ENCODE measurements at places on chromosomes 7 and 10.
A peak's percentile ranks its signal among the peaks of the same experiment; 100 is the strongest.

DNA sequence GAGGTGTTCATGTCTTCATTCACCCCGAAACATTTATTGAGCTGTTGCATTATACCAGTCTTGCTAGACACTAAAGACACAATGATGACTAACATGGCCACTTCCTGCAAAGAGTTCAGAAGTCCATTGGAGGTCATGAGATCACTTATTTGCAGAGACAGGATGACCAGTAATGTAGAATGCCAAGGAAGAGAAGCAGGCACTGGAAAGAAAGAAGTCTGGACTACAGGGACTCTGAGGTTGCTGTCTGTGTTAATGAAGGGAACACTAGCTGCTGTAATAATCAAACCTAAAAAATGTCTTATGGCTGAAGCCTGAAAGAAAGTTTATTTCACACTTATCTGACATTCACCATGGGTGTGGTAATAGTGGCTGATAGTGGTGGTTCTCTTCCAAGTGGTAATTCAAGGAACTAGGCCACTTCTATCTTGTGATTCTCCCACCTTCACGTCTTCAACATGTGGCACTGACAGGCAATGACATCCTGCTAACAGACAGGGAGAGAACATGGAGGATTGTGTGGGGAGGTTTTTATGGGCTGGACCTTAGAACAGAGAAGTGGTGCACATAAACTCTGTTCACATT is 89.2 kb upstream of the MKLN1 start:
- peak; percentile 96 for DNase-seq

GRCh38 chr7:77903597-77903996 is 105.0 kb downstream of the PHTF2 start:
- DNase-seq, result no peak

DNA sequence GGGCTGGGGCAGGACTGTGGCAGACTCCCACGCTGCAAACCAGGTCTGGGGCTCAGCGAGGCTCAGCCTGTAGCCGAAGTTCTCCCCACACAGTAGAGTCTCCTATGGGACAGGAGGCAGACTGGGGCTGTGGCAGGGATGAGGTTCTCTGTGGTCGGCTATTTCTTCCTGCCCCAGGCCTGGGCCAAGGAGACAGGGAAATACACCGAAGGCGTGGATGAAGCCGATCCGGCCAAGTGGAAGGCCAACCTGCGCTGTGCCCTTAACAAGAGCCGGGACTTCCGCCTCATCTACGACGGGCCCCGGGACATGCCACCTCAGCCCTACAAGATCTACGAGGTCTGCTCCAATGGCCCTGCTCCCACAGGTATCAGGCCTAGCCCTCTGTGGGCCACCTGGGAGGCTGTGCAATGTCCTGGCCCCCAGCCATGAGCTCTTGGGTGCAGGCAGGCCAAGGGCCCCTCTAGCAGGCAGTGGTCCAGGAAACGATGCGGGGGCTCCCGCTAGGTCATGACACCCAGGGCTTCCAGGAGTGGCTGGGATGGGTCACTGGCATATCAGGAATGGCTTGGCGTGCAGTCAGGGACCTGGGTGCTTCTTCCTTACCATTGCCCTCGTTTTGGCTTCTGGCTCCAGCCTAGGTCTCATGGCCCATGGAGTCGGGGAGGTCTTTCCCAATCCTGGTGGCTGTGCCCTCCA is 8.1 kb downstream of the IRF5 start:
- DNase-seq, result no peak

DNA sequence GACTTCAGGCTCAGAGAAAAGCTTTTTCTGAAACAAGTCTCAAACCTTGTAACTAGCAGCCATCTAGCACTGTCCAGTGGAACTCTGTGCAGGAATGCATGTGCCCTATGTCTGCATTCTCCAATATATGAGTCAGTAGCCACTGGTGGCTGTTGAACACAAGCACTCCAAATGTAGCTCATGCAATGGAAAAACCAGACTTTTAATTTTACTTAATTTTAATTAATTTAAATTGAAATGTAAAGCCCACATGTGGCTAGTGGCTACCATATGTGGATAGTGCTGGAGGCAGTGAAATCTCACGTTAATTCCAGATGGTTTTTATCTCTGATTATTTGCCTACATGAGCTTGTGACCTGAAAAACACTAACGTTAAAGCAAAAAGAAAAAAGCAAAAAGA is 225.1 kb downstream of the GATA3 start:
- peak; percentile 75 for DNase-seq

- DNase-seq, result peak; percentile 93
Measured at GRCh38 chr7:108004220-108005142, 1.5 kb upstream of the LAMB1 start.

- DNase-seq, result peak; percentile 64
Measured at GRCh38 chr7:93902777-93903423, 3.5 kb upstream of the GNGT1 start.

DNA sequence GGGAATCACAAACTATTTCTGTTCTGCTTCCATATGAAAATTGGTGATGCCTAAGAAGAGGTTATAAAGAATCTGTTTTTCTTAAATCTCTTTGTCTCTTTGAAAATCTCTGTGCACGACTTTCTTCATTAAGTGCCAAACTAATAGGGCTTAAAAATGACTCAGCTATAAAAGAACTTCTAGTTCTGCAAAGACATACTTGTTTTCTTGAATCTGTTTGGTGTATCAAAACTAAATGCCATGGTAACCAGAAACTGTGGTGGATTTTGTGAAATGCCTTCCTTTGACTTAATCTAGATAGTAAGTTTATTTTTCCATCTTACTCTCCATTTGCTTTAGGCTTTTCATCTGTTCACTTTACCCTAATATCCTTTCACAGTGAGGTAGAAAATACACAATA is 417.8 kb downstream of the PARD3 start:
- DNase-seq, result peak; percentile 53

DNA sequence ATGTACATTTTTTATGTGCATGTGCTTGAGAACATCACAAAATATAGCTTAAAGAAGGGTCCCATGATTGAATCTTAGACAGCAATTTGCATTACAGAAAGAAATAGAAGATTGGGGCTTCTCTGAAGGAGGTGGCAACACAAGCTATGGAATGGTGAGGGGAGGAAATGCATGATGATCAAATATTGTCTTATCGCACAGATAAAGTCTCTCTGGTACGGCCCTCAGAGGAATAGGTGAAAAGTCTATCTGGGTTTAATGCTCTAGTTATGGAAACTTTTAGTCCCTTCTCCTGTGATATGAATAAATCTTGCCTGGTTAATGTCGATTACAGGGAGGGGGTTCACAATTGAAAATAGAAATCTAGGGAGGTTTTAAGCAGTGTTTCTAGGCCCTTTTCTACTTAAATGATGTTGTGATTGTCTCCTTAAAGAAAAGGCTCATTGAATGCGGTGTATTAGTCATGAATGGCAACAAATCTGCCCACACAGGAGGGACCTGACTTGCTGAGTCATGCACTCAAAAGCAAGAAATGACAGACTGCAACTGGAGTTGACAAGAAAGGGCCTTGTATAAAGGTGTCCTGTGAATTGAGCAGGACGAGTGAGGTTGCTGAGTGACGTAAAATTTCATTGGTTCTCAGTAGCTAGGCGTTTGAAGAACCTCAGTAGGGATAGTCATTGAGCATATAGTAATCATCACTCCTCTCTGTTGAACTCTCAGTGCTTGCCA is 133.4 kb upstream of the CSTF2T start:
- peak; percentile 80 for DNase-seq

GRCh38 chr7:140639366-140640053 is 1.1 kb downstream of the DENND2A start:
- peak; percentile 73 for DNase-seq

DNA sequence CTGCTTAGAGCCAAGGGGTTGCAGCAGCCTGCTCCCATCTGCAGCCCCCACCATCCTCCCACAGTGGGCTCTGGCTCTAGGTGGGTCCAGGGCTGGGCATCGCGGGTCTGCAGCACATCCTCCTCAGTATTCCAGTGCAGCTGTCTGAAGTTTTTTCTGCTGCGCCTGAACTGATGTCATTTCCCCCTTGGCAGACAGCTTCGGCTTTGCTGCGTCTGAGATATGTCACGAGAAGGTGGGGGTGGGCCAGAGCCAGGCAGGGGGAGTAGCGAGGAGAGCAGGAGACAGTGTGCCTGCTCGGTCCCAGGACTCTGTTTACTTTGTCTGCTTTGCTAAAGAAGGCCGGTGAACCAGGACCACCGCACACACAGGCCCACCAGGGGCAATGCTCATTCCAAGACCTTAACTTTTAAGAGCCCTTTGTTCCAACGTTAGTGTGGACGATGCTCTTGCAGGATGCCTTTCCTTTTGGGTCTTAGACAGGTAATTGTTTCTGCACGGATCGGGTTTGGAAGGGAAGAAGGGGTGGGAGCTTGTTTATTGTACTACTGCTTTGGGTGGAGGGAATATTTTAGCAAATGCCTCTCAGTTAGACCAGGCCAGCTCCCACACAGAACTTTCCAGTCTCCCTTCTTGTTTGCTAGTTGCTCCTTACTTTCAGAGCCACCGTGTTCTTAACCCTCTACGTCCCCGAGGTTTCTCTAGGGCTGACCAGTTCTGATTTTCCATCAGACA is 32.4 kb downstream of the WBP1L start:
- peak; percentile 12 for DNase-seq

DNA sequence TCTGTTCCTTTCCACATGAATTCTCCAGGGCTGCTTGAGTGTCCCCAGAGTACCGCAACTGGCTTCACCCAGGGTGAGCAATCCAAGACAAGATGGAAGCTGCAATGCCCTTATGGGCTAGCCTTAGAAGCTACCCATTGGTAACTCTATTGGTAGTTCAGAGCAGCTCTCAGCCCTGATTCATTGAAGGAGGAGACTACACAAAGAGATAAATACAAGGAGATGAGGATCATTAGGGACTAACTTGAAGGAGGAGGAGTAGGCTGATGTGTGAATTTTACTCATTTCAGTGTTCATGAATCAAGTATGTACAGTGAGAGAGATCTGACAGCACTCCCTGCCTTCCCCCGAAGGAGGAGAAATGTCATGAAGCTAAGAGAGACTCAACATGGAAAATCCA is 124.0 kb downstream of the REEP3 start:
- no peak for DNase-seq

DNA sequence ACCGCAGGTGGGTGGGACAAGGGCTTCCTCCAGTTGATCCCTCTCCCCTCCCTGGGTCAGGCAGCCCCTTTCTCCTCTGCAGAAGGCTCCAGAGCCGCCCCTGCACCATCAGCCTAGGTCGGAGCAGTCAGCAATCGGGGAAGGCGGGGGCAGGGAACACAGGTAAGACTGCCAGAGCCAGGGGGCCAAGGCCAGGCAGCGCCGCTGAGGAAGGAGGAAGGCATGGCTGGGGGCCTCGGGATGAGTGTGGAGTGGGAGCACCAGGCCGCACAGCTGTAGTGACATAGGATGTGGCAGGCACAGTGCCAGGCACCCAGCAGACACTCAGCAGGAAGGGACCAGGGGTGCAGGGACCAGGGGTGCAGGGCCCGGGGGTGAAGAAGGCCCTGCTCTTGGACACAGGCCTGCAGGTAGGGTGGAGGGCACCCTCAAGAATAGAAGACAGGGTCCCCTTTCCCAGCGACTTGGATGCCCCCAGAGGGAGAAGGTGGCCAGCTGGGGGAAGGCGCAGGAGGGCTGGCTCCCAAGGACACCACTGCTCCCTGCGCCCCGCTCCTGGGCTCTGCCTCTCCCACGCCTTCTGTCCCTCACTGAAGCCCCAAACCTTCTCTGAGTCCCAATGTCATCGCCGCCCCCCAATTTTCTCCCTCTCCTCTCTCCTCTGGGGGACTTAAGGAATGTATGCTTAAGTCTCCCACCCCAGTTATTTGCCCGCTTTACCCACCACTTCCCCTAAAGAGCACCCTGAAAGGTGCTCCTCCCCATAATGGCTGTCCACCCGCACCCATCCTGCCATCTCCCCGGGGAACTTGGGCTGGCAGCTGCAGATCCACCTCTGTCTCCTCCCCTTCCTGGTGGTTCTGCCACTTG is 38.5 kb downstream of the CAMK2B start:
- DNase-seq, result no peak

DNA sequence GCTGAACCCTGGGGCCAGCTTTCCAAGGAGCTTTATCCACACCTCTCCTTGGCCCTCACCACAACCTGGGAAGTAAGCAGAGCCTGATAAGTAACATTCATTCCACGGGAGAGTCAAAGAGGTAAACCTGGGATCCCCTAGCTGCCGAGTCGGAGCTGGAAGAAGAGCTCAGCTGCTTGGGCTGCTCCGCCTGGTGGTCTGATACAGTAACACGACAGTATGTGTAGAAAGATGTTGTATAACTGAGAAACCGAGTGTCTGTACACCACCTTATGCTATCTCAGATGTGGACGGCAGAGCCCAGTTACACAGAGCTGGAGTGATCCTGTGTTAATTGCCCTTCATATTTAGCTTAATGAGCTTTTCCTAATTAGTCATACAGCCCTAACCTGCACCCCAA is 151.3 kb upstream of the KMT2E start:
- DNase-seq, result no peak

- peak; percentile 15 for DNase-seq
Measured at GRCh38 chr7:155001756-155002410, 1.0 kb downstream of the PAXIP1 start.

DNA sequence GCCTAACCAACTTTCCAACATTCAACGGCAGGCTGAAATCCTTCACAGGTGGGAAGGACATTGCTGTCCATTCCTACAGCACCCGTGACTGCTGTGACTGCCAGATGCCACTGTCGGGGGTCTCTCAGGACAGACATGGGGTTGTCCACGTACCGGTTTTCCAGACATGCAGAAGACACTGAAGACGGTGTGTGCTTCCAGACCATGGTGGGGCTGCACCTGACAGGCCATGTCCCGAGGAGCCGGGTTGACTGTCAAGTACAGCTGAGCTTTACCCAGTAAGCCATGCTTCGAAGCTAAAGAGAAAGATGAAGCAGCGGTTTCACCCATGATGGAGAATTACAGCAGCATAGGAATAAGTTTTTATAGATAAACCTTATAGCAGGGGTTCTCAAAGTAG is 70.9 kb downstream of the PKD1L1 start:
- no peak for DNase-seq

DNA sequence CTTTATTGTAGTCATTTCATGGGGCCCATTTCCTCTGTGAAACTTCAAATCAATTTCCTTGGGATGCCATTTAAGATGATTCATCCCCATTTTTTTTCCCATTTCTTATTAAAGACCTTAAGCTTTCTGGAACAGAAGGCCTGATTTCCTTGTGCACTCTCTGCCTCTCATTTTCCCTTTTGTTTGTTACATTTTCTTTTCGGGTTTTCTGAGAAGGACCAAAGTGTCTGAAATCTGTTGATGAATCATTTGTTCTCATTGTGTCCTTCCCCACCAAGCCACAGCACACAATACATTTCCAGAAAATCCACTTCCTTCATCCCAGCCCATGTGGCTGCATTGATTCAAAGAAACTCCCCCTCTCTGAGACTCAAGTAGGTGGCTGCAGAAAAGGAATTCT is 372.4 kb downstream of the SFMBT2 start:
- DNase-seq, result no peak

GRCh38 chr10:124043310-124044142 is 49.9 kb downstream of the CHST15 start:
- DNase-seq, result no peak

GRCh38 chr7:114531326-114531725 is 116.7 kb downstream of the FOXP2 start:
- DNase-seq, result no peak

GRCh38 chr10:71946700-71947099 is 17.5 kb upstream of the CHST3 start:
- no peak for DNase-seq

DNA sequence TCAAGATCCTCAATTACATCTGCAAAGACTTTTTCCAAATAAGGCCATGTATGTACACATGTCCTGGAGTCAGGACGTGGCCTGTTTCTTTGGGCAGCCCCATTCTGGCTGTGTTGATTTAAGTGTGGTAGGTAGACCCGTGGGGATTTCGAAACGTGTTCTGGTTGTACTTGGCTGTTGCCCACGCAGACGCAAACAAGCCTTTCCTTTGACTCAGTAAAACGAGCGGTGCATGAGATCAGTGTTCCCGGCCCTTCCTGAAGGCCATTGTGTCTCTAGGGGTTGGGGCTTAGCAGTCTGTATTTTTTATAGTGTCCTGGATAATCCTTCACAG is 64.8 kb upstream of the DNAJB6 start:
- DNase-seq, result peak; percentile 74

Measured in M059J (cell line).